CD4-positive, alpha-beta T cell treated with Interleukin-6 at 100 ng/mL for 8 hours (primary cell): ENCODE measurements at places on chromosomes 12 and 14.

GRCh38 chr14:102500158-102500662, 9.4 kb downstream of the ANKRD9 start:
- DNase-seq = no peak

GRCh38 chr12:28424965-28425364, 234.7 kb downstream of the CCDC91 start:
- no peak for DNase-seq

GRCh38 chr14:104669697-104670096, 19.7 kb upstream of the INF2 start:
- DNase-seq = no peak

DNA sequence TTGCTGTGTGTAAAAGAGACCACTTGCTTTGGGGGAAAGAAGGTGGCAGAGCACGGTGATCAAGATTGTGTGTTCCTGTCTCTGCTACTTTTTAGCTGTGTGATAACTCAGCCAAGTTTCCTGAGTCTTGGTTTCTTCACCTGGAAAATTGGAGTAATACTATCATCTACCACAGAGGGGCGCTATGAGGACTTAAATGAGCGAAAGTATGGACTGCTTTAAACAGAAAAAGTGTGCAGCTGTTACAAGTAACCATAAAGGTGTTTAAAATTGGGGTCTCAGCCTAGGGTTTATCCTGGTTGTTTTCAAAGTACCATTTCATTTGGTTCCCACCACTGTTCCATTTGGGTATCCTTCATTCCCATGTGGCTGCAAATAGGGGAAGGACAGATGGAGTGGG, 65.9 kb upstream of the WSCD2 start:
- no peak for DNase-seq

- DNase-seq = no peak
These were observed 155.0 kb downstream of the EPS8 start for GRCh38 chr12:15634010-15634683.

DNA sequence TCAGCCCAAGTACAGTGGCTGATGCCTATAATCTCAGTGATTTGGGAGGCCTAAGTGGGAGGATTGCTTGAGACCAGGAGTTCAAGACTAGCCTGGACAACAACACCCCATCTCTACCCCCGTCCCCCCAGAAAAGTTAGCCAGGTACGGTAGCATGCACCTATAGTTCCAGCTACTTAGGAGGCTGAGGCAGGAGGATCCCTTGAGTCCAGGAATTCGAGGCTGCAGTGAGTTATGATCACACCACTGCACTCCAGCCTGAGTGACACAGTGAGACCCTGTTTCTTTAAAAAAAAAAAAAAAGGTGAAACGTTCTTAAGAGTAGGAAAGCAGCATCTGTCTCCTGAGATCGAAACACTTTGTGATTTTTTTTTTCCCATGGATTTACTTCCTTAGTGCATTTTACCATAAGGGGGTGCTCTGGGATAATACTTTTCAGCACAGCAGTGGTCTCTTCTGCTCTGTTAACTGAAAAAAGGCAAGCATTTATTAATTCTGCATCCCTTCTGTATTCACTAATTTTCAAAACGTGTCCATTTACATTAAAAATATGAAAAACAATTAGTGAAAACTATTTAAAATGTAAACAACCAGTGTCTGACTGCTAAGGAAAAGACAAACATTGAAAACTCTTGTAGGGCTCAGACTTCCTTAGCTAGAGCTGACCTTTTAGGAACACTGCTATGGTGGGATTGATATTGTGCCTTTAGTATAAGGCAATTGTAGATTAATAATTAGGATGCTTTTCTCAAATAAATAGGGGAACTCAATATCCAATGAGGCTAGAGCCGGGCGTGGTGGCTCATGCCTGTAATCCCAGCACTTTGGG, 31.2 kb upstream of the USP44 start:
- DNase-seq = no peak

DNA sequence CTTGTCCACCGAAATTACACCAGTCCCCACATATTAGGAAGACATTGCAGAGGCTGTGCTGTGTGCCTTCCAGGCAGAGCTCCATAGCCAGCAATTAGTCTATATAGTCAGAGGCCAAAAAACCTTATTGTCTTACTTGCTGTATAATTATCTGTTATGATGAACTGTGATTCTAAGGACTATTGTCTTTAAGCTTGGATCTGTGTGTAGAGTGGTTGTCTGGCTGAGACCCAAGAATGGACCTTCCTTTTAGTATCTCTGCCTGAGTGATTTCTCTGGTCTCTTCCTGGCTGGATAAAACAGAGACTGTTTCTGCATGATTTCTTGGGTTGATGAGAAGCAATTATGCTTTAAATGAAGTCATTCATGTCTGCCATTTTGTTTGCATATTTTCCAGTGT, 465.3 kb downstream of the PRKD1 start:
- DNase-seq = no peak

DNA sequence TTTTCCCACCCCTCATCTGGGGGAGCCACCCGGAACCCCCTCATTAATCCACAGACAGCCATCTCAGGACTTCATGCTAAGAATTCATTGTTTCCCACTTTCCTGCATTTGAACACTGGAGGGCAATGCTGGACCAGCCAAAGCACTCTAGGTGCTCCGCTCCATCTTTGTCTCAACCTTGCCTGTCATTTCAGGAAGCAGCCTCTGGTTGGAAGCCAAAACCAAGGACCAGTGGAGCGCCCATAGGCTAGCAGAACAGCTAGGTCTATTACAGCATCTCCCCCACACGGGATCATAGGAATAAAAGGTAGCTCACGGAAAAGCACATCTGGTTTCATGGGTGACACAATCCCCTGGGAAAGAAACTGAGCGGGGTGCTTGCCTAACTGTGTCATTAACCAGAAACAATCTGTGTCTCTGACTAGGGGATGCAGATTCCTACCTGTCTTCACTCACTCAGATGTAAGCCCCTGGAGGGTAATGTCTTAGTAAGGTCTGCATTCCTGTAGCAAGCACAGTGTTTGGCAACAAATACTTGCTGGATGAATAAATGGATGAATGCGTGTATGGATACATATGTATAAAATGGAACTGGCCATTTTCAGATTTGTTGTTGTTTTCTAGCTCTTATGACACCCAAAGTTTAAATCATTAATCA, 197.0 kb downstream of the DAD1 start:
- DNase-seq = no peak

DNA sequence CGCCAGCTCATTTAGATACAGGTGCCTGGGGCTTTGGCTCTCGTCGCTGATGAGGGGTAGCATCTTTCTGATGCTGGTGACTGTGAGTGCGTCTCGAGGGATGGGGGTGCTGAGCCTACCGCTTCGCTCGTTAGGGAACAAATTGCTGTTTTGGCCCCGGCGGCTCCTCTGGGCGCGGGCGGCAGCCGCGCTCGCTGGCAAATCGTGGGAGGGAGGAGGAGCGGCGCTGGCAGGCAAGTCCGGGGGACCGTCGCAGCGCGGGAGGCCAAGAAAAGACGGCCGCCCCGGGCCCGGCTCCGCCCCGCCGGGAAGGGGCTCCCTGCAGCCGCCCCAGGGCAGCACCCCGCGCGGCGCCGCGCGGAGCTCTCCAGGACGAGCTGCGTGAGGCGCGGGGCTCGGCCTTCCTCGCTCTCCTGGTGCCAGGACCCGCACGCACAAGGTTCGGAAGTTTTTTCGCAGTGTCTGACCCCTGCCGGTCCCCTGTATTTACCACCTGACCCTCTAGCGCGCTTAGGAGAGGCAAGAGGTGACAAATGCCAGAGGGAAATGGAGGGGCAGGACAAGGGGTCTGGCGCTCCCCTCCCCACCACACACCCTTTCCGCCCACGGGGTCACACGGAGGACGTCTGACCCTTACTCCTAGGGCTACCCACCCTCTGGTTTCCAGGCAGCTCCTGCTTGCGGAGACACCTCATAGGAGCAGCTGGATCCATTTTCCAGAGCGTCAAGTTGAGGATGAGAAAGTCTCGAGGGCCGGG, 899 bp upstream of the KCNH3 start:
- DNase-seq = no peak

DNA sequence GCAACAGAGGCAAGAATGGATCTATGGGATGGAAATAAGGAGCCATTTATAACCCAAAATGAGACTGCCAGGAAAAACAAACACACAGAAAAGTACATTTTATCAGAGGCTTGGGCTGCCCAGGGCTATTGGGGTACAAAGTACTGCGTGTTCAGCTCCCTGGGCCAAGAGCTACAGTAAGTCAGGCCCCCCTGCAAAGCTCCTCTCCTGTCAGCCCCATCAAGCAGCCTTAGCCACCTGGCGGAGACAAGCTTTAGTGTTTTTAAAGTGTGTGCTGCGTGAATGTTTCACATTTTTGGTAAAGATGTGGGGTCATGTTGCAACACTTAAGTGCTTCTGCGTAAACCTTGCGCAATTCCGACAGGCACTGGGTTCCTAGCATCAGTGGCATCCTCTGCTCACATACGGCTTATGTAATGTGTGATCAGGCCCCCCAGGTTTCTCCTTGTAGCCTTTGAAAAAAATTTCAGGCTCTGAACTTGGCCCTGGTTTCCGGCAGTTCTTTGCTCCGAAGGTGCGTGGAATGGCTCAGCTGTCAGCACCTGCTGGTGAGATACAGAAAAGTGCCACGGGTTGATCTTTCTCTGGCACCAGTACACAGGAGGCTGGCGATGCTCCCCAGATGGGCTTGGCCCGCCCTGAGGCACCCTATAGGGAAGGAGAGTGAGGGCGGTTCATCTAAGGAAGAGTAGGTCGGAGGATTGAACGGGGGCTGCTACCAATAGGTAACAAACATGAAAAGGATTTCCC, 198.7 kb upstream of the EEA1 start:
- DNase-seq = no peak

GRCh38 chr12:103771466-103771865, 69.6 kb downstream of the NT5DC3 start:
- no peak for DNase-seq

- no peak for DNase-seq
These were observed 213.4 kb downstream of the EGLN3 start for GRCh38 chr14:33737446-33737845.

- DNase-seq = no peak
These were observed 676 bp downstream of the MRPL42 start for GRCh38 chr12:93468008-93468371.

- no peak for DNase-seq
These were observed 15.8 kb downstream of the FAM222A start for GRCh38 chr12:109729371-109729781.

- no peak for DNase-seq
These were observed 16.1 kb downstream of the ACADS start for GRCh38 chr12:120741476-120742421.

DNA sequence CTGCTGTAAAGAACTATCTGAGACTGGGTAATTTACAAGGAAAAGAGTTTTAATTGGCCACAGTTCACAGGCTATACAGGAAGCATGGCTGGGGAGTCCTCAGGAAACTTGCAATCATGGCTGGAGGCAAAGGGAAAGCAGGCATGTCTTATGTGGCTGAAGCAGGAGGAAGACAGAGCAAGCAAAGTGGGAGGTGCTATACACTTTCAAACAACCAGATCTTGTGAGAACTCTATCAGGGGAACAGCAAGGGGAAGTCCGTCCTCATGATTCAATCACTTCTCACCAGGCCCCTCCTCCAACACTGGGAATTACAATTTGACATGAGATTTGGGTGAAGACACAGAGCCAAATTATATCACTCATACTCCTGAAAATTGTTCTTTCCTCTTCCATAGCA, 109.5 kb upstream of the PKP2 start:
- no peak for DNase-seq

DNA sequence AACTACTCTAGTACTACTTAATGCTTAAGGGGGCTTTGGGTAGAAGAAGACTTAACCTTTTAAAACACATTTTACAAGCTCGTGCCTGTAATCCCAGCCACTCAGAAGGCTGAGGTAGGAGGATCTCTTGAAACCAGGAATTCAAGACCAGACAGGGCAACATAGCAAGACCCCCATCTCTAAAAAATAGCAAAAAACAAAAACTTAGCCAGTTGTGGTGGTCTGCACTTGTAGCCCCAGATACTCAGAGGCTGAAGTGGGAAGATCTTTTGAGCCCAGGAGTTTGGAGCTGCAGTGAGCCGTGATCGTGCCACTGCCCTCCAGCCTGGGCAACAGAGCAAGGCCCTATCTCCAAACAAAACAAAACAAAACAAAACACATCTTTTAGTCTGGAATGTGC, 39.7 kb upstream of the PARP11 start:
- DNase-seq = no peak

DNA sequence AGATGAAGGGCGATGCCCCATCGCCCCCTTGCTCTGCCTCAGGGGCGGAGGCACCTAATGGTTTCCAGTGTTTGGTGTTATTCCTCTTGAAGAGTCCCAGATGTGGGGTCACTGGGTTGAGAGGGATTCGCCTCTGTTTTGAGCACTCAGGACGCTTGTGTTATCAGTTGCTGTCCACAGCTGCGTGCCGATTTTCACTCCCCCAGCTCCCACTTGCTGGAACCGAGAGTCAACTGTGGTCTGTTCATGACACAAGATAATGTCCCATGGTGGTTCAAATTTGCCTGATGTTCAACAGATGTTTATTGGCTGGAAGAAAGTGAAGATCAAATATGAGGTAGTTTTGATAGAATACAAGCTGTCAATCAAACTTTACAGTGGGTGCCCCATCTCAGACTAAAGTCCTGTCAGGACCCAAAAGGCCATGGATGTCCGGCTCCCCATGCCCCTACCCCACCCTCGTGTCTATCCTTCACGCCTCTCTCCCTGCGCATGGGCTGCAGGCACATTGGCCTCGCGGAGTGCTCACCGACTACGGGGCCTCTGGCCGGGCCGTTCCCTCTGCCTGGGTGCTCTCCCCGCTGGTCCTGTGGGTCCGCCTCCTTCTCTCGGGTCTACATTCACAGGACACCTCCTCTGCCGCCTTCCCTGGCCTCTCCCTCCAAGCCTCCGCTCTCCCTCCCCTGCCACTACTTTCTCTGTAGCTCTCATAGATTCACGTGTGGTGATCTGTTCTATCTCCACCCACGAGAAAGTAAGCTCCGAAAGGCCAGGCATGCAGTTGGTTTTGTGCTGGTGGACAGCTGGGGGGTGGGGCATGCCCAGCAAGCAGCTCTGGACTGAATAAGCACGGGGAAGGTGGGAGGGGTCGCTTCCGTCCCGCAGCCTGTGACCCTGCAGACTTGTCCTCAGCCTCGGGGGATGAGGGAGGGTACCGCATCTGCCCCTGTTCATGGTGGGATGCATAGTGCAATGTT, 6.8 kb upstream of the TRAF3 start:
- DNase-seq = no peak

- no peak for DNase-seq
These were observed 374.6 kb downstream of the MDGA2 start for GRCh38 chr14:47300796-47301195.

- DNase-seq = no peak
These were observed 23.1 kb downstream of the ATP2A2 start for GRCh38 chr12:110304061-110304551.

GRCh38 chr12:113935459-113935858, 30.7 kb downstream of the RBM19 start:
- DNase-seq = no peak

- DNase-seq = no peak
These were observed 4.4 kb upstream of the EIF5 start for GRCh38 chr14:103329401-103330347.

GRCh38 chr12:55757701-55758100, 14.8 kb downstream of the GDF11 start:
- DNase-seq = no peak

DNA sequence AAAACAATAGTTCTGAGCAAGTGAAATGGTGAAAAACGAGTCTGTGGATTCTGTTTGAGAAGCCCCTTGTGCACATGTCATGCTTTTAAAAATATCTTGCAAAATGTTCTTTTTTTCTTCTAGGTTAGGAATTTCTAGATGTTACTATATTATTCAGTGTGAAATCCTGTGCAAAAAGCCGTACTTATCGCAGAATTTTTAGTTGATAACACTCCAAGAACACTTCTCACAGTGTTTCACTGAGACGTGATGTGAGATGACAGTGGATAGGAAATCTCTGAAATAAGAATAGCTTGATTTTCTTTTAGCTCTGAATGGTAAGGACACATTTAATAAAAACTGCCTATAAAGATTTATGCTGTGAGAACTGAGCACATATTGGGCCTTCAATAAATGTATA, 234.5 kb downstream of the SNAPC1 start:
- no peak for DNase-seq
